ENCODE measurements at places on chromosomes 12 and 14.

DNA sequence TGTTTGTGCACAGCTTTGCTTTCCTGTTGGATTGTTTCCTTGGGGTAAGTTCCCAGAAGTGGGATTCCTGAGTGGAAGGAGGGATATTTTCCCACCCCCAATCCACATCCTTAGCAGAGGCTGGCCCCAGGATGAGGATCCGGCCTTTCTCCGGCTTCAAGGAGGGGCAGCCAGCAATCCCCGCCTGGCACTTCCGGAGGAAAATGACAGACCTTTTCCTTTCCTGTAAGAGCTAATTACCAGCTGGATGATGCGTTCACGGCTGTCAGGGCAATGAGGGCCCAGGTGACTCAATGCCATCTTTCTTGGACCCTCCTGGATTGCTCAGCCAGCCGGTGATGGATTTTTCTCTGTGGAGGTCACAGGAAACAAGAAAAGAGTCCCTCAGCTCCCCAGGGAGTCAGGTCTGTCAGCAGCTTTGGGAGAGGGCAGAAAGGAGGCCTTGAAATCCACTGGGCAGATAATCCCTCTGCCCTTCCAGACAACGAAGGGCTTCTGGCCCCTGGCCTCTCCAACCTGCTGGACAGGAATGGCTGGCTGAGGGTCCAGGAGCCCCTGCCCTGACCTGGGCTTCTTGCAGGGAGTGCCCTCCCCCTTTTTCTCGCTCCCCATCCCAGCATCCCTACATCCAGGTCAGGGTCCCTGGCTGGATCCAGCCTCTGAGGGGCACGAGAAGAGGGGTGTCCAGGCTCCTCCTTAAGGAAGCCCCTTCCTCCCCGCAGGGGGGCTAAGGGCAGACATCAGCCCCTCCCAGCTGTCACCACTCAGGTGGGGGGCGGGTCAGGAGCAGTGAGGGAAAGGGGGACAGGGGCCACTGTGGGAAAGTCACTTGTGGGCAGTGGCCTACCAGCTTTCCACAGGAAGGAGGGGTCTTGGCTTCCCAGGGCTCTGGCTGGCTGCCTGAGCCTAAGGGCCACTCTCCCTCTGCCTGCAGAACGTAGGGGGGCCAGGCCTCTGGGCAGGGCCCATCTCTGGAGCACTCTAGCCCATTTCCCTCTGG is 16.1 kb upstream of the CCDC85C start:
- DNase-seq = no peak

GRCh38 chr14:76292561-76292960 is 83.4 kb upstream of the ESRRB start:
- DNase-seq = no peak

DNA sequence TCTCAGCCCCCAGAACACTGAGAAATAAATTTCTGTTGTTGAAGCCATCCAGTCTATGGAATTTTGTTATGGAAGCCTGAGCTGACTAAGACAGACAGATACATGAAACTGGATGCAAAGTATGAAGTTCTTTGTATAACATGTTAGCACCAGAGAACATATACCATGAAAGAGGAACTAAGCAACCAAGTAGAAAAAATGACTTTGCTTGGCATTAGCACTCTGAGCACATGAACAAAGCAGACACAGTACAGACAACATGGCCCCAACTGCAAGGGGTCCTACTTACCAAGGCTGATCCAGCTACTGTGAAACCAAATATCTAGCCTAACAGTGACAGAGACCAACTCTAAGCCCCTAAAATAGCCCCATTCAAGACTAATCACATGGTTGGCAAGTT is 13.8 kb downstream of the EXOC5 start:
- DNase-seq = no peak

DNA sequence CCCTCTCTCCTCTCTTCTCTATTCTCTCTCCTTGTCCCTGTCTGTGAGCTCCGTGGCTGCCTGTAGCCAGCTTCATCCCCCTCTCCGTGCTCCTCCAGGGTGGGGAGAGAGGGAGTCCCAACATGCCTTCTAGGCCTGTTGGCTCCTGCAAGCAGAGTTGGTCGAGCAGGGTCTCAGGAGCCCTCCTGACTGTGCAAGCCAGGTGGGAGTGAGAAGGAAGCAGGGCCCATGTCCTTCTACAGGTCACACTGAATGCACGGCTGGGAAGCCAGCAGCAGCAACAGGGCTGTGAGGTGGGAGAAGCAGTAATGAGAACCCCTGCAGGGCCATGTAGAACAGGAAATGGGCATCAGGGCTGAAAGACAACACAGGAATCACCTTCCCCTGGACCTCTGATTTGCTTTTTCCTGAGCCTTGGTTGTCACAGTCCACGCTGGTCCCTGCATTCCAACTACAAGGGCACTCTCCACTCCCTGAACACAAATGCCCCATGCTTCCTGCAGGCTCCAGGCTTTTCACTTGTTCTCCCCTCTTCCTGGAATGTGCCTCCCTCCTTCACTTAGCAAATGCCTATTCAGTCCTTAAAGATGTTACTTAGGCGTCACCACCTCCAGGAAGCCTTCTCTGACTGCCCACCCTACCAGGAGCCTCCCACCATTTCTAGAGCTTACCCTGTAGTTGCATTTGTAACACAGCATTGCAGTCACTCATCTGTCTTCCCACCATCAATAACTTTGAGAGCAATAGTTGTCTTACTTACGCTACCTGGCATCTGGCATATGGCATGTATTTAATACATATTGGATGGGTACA is 51.2 kb downstream of the TSPAN11 start:
- no peak for DNase-seq

DNA sequence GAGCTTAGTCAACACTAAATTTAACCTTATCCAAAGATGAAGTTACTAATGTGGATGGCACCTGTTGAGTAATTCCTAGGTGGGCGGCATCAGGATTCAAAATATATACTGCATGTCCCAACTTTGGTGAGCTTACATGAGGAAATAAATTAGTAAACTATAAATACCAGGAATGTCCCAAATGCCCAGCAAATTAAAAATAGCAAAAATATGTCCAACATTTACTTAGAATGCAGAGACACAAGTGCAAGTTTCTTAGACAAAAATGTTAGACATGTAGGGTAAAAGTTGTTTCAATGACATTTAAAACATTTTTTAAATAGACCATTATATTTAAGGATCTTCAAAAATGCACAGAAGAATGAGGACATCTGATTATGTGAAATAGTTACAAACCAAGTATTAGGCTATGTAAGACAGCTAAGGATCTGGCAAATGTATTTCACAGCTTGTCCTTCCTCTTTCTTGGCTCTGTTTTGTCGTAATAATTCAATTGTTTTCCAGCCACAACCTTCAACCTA is 115.9 kb downstream of the NAV3 start:
- DNase-seq = peak; percentile 47

DNA sequence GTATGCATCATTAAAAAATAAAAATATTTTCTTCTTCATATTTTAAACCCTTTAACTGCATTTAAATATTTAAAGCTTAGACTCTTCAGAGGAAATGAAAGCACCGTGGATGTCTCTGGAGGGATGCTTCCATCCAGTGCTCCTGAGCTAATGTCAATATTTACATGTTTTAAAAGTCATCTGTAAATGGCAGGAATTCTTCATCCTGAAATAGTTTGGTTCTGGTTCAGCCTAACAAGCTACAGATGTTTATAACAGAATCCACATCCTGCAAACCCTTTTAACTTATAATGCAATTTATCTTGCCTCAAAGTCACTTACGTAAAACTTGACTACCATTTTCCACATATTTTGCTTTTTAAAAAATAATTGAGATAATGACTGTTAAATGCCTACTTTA is 1207.3 kb downstream of the SLC16A7 start:
- no peak for DNase-seq

GRCh38 chr12:29072631-29073030 is 76.4 kb upstream of the FAR2 start:
- DNase-seq = no peak

- no peak for DNase-seq
These were observed 20.8 kb downstream of the RAB35 start for GRCh38 chr12:120095736-120096135.

DNA sequence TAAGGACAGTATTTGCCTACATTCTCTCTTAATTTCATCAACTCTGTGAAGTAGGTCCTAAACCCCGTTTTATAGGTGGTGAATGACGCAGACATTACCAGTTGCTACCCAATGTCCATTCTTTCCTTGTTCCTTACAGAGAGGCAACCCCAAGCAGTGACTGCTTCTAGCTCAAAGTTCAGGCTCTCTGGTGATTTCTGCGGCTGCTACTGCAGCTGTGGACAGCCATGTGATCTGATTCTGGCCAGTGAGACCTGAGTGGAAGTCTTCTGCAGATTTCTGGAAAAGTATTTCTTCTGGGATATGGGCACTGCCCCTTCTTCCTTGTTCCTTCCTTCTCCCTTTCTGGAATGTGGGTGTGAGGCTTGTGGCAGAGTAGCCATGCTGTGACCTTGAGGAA is 82.9 kb downstream of the ARF6 start:
- DNase-seq = no peak

GRCh38 chr12:80814453-80814852 is 97.7 kb downstream of the MYF5 start:
- no peak for DNase-seq

DNA sequence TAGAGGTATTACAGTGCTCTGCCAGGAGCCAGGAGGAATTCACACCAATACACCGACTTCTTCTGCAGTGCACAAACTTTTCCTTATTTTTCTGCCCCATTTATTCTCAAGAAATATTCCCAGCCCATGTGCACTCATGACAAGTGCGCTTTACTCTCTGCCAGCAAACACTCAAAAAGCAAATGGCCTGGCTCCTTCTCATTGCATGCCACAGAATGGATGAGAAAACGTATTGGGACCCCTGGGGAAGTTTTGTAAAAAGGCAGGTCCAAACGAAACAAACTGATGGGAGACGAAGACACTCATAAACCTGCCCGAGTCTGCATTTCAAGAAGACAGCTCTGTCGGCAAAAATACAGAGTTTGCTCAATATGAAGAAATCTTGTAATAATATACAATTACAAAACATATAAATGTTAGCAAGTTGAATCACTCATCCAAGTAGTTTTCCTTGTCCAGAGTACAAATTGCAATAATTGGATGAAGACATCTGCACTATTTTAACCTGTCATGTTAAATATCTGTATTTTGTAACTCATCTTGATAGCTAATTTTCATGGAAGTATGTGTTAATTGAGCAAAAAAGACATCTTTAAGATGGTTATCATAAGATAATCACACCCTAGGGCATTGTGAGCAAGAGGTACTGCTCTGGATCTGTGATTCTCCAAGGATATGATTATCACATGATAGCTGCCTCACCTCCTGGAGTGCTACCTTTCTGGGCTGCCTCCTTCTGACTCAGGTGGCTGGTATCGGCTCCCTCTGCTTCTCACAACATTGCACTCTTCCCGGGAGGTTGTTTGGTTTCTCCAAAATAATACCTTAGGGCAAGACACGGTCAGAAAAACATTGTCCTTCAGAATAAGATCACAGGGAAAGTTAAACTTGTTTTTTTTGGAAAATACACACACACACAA is 260.8 kb upstream of the G2E3 start:
- no peak for DNase-seq

GRCh38 chr14:53055003-53055402 is 98.1 kb downstream of the DDHD1 start:
- no peak for DNase-seq

Measured in fibroblast of skin of left biceps (primary cell).